Left ventricle myocardium inferior (tissue), 1 donor: ENCODE measurements at places on chromosomes 12 and 14. TPM values are rescaled to one million over a fixed set of nuclear protein-coding genes. Genes with fewer than 3 reads are reported as not detected.

DNA sequence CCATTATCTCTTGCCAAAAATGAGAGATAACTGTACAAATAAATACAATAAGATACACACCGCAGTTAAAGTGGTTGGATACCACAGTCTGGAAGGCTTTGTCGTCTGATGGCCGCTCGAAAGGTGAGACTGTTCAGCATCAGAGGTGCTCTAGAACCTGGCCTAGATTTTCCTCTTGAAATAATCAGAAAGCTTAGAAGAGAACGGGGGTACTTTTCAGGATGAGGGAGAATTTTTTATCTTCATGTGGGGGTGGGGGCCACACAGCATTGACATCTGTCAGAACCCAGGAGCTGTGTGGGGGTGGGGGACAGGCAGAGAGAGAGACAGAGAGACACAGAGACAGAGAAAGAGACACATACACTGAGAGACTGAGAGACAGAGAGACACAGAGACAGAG is 90.5 kb downstream of the GALNT9 start:
- no peaks in the 10 kb centered on the region for H3K36me3 ChIP-seq
- DNase-seq: no peak
- H3K27me3 ChIP-seq: peaks cover 20% of the 10 kb centered on the region
- H3K4me1 ChIP-seq: no peaks in the 10 kb centered on the region

DNA sequence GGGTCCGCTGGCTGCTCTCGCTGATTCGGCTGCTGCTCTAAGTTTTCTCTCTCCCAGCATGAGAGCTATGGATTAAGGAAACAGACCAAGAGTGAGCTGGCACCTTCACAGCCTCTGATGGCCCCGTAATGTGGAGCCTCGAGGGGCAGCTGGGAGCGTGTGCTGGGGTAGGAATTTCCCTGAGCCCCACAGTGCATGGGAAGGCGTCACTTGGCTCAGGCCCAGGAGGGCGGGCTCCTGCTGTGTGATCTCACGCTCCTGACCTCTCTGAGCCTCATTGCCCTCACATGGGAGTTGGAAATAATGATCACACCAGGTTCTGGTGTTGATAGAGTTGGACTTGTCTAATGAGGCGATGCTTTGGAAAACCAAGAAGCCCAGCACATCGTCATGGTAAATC is 238.6 kb upstream of the CRY1 start:
- H3K36me3 ChIP-seq: no peaks in the 10 kb centered on the region
- H3K27me3 ChIP-seq: peaks cover 47% of the 10 kb centered on the region
- DNase-seq: no peak
- no peaks in the 10 kb centered on the region for H3K4me1 ChIP-seq
- H3K27ac ChIP-seq: no peak overlapping the region

- H3K4me1 ChIP-seq: no peaks in the 10 kb centered on the region
- no peak for DNase-seq
- H3K36me3 ChIP-seq: no peaks in the 10 kb centered on the region
These were observed 1108.6 kb downstream of the LRFN5 start for GRCh38 chr14:42715316-42715715.

GRCh38 chr14:26389646-26390508 is 208.0 kb downstream of the NOVA1 start:
- no peak overlapping the region for H3K4me3 ChIP-seq
- H3K27ac ChIP-seq: no peak overlapping the region
- H3K4me1 ChIP-seq: no peaks in the 10 kb centered on the region
- H3K27me3 ChIP-seq: no peaks in the 10 kb centered on the region
- H3K36me3 ChIP-seq: no peaks in the 10 kb centered on the region
- no peak for DNase-seq

TNFAIP2 gene
- total RNA-seq: 40.1 TPM

GPD1 gene
- total RNA-seq: 9.0 TPM

ARHGAP9 gene
- 4.2 TPM for total RNA-seq

- H3K4me3 ChIP-seq: no peak overlapping the region
- H3K27ac ChIP-seq: no peak overlapping the region
- no peaks in the 10 kb centered on the region for H3K36me3 ChIP-seq
- peaks cover 15% of the 10 kb centered on the region for H3K4me1 ChIP-seq
These were observed 3.2 kb upstream of the SPTSSA start for GRCh38 chr14:34465069-34465859.

GRCh38 chr12:11689591-11690186 is 40.2 kb downstream of the ETV6 start:
- no peaks in the 10 kb centered on the region for H3K27me3 ChIP-seq
- no peak for DNase-seq
- no peak overlapping the region for H3K27ac ChIP-seq
- H3K4me1 ChIP-seq: peaks cover 56% of the 10 kb centered on the region

- no peak overlapping the region for H3K27ac ChIP-seq
- H3K36me3 ChIP-seq: no peaks in the 10 kb centered on the region
- H3K27me3 ChIP-seq: no peaks in the 10 kb centered on the region
These were observed 161.5 kb upstream of the VASH1 start for GRCh38 chr14:76599559-76600287.

GRCh38 chr12:32292151-32292550 is 107.2 kb upstream of the FGD4 start:
- H3K27ac ChIP-seq: no peak overlapping the region
- no peak overlapping the region for H3K4me3 ChIP-seq
- no peaks in the 10 kb centered on the region for H3K27me3 ChIP-seq
- DNase-seq: no peak
- H3K4me1 ChIP-seq: no peaks in the 10 kb centered on the region

CPSF2 gene
- 41.4 TPM for total RNA-seq

DNA sequence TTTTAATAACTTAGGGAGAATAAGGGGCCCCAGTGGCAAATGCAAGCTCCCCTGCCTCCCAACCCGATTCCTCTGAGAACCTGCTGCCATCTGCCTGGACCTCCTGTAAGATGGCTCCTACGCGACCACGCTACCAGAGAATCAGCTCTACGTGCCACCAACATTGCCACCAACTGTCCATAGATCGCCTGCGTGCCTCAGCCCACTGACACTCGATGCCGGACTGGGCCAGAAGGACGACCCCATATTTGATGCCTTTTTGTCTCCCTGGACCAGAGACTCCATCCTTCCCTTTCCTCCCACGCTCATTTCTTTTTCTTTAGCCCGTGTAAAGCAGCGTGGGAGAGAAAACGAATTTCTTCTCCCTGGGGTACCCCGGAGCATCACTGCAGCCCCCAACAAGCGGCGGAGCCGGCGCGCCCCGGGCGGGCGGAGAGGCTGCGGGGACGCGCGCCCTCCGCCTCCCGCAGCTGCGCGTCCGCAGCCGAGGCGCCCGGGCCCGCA is 565 bp upstream of the KLHL42 start:
- peaks cover 39% of the 10 kb centered on the region for H3K4me1 ChIP-seq
- peak overlapping the region; percentile 92 for H3K27ac ChIP-seq
- H3K36me3 ChIP-seq: peaks cover 3% of the 10 kb centered on the region
- H3K27me3 ChIP-seq: no peaks in the 10 kb centered on the region
- DNase-seq: peak; percentile 15

GRCh38 chr12:122265886-122266229 is 436 bp downstream of the VPS33A start:
- peaks cover 26% of the 10 kb centered on the region for H3K4me1 ChIP-seq
- peaks cover 39% of the 10 kb centered on the region for H3K36me3 ChIP-seq
- H3K4me3 ChIP-seq: peak overlapping the region; percentile 84

DNA sequence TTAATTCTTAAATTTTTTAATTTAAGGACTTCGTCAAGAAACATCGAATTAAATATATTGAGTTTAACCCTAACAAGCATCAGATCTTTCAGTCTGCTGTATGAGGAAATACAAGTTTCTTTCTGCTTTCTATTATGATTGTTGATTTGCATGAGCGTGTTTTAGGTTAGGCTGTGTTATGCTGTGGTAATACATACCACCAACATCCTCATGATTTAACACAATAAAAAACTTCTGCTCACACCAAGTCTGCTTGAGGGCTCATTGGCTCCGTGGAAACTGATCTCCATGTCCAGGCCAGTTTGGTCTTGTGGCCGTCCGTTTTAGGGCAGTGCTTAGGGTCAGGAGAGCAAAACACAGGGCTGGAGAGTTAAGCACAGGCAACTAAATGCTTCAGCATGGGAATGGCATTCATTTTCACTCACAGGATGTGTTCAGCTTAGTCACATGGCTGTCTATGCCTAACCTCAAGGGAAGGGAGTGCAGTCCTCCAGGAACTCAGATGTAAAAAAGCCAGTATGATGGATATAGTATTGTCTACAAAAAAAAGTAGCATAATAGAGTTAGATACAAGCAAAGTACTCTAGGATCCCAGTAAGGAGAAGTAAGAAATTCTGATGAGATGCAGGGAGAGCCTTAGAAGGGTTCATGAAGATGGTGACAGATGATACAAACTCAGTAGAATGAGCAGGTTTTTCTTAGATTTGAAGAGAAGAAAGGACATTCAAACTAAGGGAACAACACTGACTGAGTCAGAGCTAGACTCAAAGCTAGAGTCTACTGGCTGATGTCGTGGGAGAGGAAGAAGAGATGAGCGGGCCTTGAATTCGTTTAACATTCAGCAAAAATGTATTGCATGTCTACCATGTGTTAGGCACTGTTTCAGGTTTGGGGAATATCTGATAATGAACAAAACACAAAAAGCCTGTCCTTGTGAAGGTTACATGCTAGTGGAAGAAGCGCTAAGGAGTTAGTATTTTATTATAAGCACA is 16.3 kb downstream of the MARK3 start:
- H3K4me1 ChIP-seq: peaks cover 98% of the 10 kb centered on the region
- H3K27me3 ChIP-seq: no peaks in the 10 kb centered on the region
- peaks cover 2% of the 10 kb centered on the region for H3K36me3 ChIP-seq
- no peak overlapping the region for H3K4me3 ChIP-seq
- no peak for DNase-seq
- H3K27ac ChIP-seq: peak overlapping the region; percentile 92
